ENCODE measurements at places on chromosomes 7 and 10.

DNA sequence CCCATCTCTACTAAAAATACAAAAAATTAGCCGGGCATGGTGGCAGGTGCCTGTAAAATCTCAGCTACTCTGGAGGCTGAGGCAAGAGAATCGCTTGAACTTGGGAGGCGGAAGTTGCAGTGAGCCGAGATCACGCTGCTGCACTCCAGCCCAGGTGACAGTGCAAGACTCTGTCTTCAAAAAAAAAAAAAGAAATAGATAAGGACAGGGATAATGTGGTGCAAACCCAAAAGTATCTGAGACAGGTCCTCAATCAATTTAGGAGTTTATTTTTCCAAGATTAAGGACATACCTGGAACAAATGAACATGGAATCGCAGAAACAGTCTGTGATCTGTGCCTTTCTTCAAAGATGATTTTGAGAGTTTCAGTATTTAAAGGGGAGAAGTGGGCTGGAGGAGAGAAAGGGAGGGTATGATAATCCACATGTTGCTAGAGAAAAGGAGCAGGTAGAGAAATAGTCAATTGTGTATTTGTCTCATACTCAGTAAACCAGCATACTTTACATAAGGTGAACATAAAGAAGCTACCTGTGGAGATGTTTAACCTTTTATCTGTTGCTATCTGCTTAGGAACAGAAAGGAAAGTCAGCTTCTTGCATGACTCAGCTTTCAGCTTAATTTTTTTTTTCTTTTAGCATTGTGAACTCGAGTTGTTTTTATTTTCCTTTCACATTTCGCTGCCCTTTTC is 4.9 kb upstream of the MTPN start:
- DNase-seq = no peak

DNA sequence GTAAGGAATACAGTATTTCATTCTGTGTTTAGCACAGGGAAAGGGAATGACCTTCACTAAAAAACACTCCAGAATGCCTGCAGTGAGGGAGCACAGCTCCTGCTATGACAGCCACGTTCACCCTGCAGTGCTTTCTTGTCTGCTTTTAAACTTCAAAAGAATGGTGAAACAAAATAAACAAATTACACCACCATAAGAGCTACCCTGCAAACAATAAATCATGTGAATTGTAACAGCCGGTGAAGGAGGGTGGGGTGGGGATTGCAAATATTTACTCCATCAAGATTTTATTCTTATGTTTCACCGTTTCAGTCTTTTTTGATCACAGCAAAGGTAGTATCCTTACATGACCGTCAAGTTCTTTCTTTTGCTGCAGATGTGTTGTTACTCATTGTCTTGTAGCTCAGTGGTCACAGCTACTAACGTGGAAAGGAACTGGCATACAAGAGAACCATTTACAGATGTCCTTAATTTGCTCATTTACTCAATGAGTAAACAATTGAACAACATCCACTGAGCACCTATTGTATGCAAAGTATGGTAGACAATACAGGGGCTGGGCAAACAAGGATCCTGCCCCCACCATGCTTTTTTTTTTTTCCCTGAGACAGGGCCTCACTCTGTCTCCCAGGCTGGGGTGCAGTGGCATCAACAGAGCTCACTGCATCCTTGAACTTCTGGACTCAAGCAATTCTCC is 4.1 kb upstream of the CHN2 start:
- no peak for DNase-seq

DNA sequence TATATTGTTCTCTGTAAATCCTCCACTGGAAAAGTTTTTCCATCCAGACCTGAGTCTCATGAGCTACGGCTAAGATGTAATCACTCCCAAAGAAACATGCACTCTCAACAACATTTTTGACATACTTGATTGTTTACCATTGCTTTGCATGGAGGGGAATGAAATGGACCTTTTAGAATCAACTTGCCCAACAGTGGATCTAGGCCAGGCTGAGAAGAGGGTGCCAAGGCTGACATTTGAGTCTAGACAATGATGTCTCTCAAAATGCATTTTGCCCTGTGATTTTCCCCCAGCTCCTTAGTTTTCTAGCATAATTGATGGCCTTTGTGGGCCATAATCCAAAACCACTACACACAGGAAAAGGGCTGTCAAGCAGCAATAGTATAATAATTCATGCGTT is 297.9 kb upstream of the KLF6 start:
- no peak for DNase-seq

DNA sequence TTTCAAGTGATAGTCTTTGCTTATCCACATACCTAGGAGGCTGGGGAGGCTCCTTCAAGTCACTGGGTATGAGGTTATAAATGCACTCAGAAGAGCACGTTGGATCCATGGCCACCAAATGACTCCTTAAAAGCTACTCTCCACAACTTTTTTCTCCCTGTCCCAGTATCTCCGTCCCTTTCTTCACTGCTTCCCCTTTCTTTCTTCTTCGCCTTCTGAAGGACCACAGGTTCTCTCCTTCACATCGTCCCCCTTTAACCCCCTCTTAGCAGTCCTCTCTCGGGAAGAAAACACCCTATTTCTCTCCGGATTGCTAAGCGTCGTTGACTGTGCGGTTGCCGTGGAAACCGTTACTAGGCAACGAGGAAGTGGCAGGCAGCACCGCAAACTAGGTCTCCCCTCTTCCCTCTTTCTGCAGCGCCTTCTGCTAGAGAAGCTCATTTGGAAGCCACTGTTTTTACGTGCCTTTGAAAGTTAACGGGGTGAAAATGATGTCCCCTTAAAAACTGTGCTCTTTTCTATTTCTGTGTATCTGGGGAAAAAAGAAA is at the start of gene ENKUR:
ENKUR (minus strand) TSS at position 331 of the 548 bp plus-strand sequence; CDS start at position 109, 222 bp downstream.
- DNase-seq = peak; percentile 97

DNA sequence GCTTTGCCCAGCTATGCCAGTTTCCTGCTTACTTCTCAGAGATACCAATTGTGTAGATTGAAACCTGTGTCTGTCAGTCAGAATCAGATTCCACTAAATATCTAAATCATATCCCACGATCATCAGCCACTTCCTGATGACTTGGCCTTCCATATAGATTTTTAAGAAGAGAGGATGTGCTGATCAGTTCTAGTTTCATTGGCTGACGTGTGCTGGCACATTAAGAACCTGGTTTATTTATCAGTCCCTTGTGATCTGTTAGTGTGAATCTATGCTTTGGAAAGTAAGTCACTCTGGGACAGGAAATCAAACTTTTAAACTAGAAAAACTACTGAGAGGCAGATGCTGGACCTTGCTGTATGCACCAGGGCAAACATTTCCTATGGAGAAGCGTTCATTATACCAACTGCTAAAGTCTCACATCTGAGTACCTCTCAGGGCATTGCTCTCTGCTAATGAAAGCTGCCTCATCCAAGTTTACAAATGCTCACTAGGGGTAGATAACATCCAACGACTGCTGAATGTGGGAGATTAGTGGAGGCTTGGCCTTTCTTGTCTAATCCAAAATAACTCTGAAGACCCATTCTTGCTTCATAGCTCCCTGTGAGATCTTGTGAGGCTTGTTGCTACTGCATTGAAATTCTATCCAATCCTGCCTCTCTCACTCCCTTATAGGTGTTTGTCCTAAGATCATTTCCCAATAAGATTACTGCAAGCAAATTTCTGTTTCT is 109.1 kb downstream of the ARL4A start:
- DNase-seq = no peak

- no peak for DNase-seq
Measured at GRCh38 chr10:74542077-74542476, 284.3 kb upstream of the KAT6B start.

- no peak for DNase-seq
Measured at GRCh38 chr10:108848046-108848445, 1075.3 kb downstream of the XPNPEP1 start.

- DNase-seq = no peak
Measured at GRCh38 chr7:150826061-150826849, 25.7 kb downstream of the TMEM176A start.

GRCh38 chr10:86965986-86966654 is 2.2 kb upstream of the ADIRF start:
- no peak for DNase-seq

DNA sequence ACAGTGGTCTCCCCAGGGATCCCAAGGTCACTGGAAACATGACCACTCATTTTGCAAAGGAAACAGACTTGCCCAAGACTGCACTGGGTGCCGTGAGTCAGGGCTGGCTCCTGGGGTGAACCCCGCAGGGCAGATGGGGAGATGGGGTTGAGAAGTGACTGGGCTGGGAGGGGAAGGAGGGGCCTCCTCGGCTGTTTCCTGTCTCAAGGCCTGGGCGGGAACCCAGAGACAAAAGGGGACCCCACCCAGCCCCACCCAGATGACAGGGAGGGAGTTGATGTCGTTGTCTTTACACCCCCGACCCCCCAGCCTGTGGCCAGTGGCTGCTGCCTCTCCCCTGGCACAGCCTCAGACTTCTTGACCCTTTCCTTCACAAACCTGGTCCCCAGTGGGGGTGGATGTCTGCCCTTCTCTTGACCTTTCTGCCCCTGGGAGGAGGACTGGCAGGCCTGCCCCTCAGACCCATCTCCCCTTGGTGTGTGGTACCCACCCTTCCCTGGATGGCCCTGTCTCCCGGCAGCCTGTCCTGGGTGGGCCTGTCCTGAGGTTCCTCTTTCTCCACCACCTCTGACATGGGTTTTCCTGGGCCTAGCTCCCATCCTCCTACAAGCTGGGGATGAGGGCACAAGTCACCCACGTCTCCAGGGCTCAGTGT is 1.4 kb downstream of the MYO1G start:
- DNase-seq = peak; percentile 74

- DNase-seq = no peak
Measured at GRCh38 chr10:67733511-67733910, 37.5 kb upstream of the CTNNA3 start.

- DNase-seq = no peak
Measured at GRCh38 chr7:6251653-6252052, 20.8 kb downstream of the CYTH3 start.

DNA sequence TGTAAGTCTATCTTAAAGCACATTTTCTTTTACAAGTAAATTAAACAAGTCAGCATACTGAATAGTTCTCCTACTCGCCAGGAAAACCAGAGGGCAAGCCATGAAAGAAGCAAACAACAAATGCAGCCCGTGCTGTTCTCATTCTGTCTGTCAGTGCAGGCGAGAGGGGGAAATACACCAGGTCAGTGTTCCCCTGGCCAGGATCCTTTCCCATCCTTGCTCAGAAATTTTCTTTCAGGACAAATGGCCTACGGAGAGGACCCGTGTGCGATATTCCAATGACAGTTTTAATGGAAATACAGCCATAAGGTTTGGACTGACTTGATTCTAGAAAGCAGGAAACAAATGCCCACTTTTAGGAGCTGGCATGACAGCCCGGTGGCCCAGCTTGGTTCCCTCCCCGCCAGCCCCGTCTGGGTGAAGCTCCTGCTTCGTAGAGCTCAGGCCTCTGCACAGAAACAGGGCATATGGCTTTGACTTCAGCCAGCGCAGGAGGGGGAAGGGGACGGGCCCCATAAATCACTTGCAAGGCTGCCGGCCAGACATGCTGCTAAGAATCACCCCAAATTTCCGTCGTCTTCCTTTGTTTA is 67.8 kb downstream of the FRMD4A start:
- no peak for DNase-seq

GRCh38 chr10:100485801-100486495 is 23.1 kb downstream of the WNT8B start:
- DNase-seq = no peak

DNA sequence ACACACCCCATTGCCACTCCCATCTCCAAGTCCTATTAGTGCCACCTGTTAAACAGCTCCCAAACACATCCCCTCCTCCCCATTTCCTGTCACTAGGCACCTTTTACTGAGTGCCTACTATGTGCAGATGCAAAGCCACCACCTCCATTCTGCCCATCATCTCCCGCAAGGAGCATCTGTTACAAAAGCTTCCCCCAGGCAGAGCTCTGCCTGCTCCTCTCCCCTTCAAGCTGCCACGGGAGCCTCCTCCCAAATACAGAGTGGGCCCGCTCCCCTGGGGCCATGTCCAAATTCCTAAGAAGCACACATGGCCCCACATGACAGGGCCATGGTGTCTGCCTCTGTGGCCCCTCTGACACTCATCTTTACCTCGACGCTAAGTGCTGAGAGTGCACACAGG is 149.7 kb downstream of the OAT start:
- no peak for DNase-seq

DNA sequence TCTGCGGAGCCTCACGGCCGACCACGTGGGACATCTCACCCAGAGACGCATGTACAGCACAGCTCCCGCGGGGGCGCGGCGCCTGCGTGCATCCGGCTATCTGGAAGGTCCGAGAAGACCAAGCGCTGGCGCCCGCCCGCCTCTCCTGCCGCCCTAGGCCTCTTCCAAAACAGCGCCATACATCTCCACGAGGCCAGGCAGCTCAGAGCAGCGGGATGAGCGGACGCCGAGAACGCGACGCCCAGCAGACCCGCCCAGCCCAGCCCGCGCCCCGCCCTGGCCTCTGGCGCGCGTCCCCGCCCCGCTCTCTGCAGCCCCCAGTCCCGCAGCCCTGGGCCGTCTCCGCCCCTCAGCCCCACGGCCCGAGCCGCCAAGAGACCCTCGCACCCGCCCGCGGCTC is 20.3 kb upstream of the LANCL2 start:
- DNase-seq = no peak

DNA sequence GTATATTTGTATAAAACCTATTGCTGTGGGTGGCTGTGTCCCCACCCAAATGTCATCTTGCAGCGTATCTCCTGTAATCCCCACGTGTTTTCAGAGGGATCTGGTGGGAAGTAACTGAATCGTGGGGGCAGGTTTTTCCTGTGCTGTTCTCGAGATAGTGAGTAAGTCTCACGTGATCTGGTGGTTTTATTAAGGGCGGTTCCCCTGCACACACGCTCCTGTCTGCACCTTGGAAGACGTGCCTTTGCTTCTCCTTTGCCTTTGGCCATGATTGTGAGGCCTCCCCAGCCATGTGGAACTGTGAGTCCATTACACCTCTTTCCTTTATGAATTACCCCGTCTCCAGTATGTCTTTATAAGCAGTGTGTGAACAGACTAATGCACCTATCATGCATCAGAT is 97.6 kb downstream of the DYNC2I1 start:
- DNase-seq = no peak

Measured in Kasumi-1 (cell line).